ENCODE measurements at places on chromosomes 3 and 15.

- no peaks in the 10 kb centered on the region for H3K4me1 ChIP-seq
- no peaks in the 10 kb centered on the region for H3K36me3 ChIP-seq
- H3K27ac ChIP-seq, result no peak overlapping the region
- no peak overlapping the region for H3K4me3 ChIP-seq
These were observed 110.6 kb downstream of the ABI3BP start for GRCh38 chr3:100882571-100882984.

DNA sequence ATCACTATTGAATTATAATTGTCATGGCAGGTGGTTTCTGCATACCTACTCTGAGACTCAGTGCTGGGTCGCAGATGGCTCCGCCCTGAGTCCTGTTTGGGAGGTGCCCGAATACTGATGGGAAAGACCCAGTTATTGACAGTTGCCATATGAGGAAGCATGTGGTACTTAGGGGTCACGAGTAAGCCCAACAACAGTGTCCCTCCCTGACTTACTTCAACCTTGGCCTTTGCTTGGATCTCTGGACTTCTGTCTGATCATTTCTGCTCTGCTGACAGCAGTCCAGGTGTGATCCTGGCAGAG, 16.8 kb downstream of the MRAS start:
- no peaks in the 10 kb centered on the region for H3K4me1 ChIP-seq
- H3K36me3 ChIP-seq, result no peaks in the 10 kb centered on the region
- H3K27me3 ChIP-seq, result peaks cover 1% of the 10 kb centered on the region
- no peak overlapping the region for H3K27ac ChIP-seq

- peaks cover 12% of the 10 kb centered on the region for H3K27me3 ChIP-seq
- no peak for DNase-seq
- H3K36me3 ChIP-seq, result no peaks in the 10 kb centered on the region
- H3K4me1 ChIP-seq, result peaks cover 4% of the 10 kb centered on the region
These were observed 255.9 kb downstream of the XXYLT1 start for GRCh38 chr3:195015021-195015420.

- H3K4me1 ChIP-seq, result no peaks in the 10 kb centered on the region
- no peak overlapping the region for H3K27ac ChIP-seq
- no peak for DNase-seq
- no peaks in the 10 kb centered on the region for H3K27me3 ChIP-seq
- no peaks in the 10 kb centered on the region for H3K36me3 ChIP-seq
- H3K4me3 ChIP-seq, result no peak overlapping the region
These were observed 151.4 kb downstream of the CACNA2D3 start for GRCh38 chr3:54273791-54274190.

- H3K36me3 ChIP-seq, result peaks cover 16% of the 10 kb centered on the region
- H3K27ac ChIP-seq, result peak overlapping the region; percentile 18
- H3K27me3 ChIP-seq, result peaks cover 74% of the 10 kb centered on the region
- no peak overlapping the region for H3K4me3 ChIP-seq
- no peak for DNase-seq
- peaks cover 54% of the 10 kb centered on the region for H3K4me1 ChIP-seq
These were observed 19.3 kb upstream of the LZTFL1 start for GRCh38 chr3:45861043-45861719.

DNA sequence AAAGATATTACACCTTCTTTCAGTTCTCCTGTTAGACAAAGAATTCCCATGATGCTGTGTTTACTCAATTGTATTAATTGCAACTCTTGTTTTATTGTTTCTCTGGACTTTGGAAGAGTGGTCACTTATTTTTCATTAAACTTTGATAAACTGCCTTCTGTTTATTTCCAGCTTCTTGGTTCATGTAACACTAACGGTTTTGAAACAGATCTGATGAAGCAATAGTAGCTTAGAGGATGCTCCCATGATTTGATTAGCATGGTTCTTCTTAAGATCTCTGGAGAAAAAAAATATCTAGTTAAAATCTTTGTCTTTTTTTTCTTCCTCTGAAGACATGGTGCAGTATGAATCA, 90.1 kb downstream of the FNDC3B start:
- H3K27me3 ChIP-seq, result no peaks in the 10 kb centered on the region
- DNase-seq, result no peak
- peaks cover 63% of the 10 kb centered on the region for H3K4me1 ChIP-seq
- H3K27ac ChIP-seq, result peak overlapping the region; percentile 81

GRCh38 chr15:40355976-40356585, 1.9 kb upstream of the DISP2 start:
- peaks cover 11% of the 10 kb centered on the region for H3K4me1 ChIP-seq
- H3K27me3 ChIP-seq, result peaks cover 18% of the 10 kb centered on the region
- H3K27ac ChIP-seq, result no peak overlapping the region
- no peak overlapping the region for H3K4me3 ChIP-seq
- no peak for DNase-seq

- H3K27ac ChIP-seq, result peak overlapping the region; percentile 54
- no peak overlapping the region for H3K4me3 ChIP-seq
- peak; percentile 35 for DNase-seq
- no peaks in the 10 kb centered on the region for H3K27me3 ChIP-seq
- H3K4me1 ChIP-seq, result peaks cover 67% of the 10 kb centered on the region
- peaks cover 8% of the 10 kb centered on the region for H3K36me3 ChIP-seq
These were observed 27.0 kb downstream of the VIPR1 start for GRCh38 chr3:42529468-42529867.

DNA sequence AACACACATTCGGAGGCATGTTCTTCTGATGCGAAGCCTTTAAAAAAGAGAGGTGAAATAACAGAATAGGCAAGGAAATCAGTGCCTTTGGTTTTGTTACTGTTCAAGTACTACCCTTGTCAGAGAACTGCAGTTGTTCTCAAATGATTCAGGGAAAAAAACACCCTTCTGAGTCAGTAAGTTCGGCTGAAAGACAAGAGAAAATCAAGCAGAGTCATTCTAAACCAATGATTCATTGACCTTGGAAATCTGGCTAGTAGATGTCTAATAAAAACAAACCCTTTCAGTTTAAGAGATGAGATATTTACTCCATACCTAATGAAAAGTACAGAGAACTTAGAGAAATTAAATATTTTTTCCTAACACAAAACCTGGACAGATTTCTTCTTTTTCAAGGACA, 72.7 kb upstream of the ABI3BP start:
- H3K27me3 ChIP-seq, result peaks cover 12% of the 10 kb centered on the region
- no peak for DNase-seq
- H3K27ac ChIP-seq, result no peak overlapping the region
- H3K36me3 ChIP-seq, result no peaks in the 10 kb centered on the region
- no peak overlapping the region for H3K4me3 ChIP-seq

- peaks cover 84% of the 10 kb centered on the region for H3K4me1 ChIP-seq
- peak overlapping the region; percentile 99 for H3K27ac ChIP-seq
- H3K27me3 ChIP-seq, result no peaks in the 10 kb centered on the region
- H3K4me3 ChIP-seq, result peak overlapping the region; percentile 60
These were observed 30.0 kb downstream of the CCNL1 start for GRCh38 chr3:157129803-157130466.

GRCh38 chr3:100334488-100335351, at the start of gene NIT2:
Gene NIT2 (plus strand): TSS chr3:100334757. CDS start chr3:100334792, 35 bp downstream.
- no peaks in the 10 kb centered on the region for H3K27me3 ChIP-seq
- H3K36me3 ChIP-seq, result peaks cover 11% of the 10 kb centered on the region

DNA sequence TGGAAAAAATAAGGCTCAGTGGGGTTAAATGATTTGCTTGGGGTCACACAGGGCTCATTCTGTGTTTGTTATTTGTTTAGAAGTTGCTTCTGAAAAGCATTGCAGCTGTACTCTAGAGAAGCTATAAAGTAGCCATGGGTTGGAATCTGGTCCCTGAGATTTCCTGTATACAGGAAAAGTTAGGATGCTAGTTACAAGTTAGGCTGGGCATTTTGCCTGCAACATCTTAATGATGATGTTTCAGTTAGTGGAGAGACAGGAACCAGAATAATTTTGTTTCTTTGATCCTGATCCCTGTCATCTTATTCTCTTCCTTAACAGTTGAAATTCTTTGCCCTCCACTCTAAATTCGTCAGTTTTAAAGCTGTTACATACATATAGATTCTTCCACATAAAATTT, 445.3 kb downstream of the OTOL1 start:
- DNase-seq, result no peak
- no peak overlapping the region for H3K4me3 ChIP-seq
- no peak overlapping the region for H3K27ac ChIP-seq
- no peaks in the 10 kb centered on the region for H3K4me1 ChIP-seq
- H3K36me3 ChIP-seq, result no peaks in the 10 kb centered on the region
- no peaks in the 10 kb centered on the region for H3K27me3 ChIP-seq

GRCh38 chr3:55648591-55649318, 161.6 kb upstream of the WNT5A start:
- H3K4me3 ChIP-seq, result no peak overlapping the region
- H3K4me1 ChIP-seq, result no peaks in the 10 kb centered on the region
- no peaks in the 10 kb centered on the region for H3K36me3 ChIP-seq
- no peaks in the 10 kb centered on the region for H3K27me3 ChIP-seq

DNA sequence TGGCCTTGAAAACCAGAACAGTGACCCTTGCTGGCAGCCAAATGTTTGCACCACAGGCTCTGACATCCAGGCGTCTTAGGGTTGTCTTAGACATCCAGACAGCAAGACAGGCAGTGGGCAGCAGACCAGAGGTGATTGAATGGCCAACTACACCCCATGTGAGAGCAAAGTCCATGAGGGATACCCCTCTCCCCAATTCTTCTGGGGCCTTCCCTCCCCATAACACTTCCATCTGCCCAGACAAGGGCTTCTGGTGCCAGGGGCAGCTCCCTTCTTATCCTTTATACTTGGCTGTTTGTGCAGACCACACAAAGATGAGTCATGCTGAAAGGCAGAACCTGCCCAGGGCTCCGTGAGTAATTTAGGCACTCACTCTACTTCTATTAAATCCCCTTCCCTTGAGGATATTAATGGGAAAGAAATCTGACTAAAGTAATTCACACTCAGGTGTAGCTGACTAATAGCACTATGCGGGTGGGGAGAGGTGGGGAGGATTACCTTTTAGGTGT, 257.9 kb downstream of the UACA start:
- H3K36me3 ChIP-seq, result peaks cover 18% of the 10 kb centered on the region
- no peak overlapping the region for H3K4me3 ChIP-seq
- peak; percentile 37 for DNase-seq
- peaks cover 72% of the 10 kb centered on the region for H3K4me1 ChIP-seq
- peak overlapping the region; percentile 8 for H3K27ac ChIP-seq
- peaks cover 39% of the 10 kb centered on the region for H3K27me3 ChIP-seq

DNA sequence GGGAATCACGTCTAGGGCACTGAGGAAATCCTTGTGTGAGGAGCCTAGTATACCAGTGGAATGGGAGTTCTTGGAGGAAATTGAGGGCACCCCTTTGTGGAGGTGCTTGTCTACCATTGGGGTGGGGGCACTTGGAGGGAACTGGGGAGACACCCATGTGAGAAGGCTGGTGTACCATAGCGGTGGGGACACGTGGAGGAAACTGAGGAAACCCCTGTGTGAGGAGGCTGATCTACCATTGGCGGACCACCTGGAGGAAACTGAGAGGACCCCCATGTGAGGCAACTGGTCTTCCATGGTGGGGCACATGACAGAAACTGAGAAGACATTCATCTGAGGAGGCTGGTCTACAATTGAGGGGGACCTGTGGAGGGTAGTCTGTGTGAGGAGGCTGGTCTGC, 164.5 kb downstream of the FBLN2 start:
- no peak overlapping the region for H3K4me3 ChIP-seq
- H3K36me3 ChIP-seq, result no peaks in the 10 kb centered on the region
- H3K4me1 ChIP-seq, result no peaks in the 10 kb centered on the region
- H3K27me3 ChIP-seq, result no peaks in the 10 kb centered on the region
- no peak overlapping the region for H3K27ac ChIP-seq

GRCh38 chr15:76057332-76058000, 2.3 kb upstream of the TMEM266 start:
- H3K4me3 ChIP-seq, result no peak overlapping the region
- H3K36me3 ChIP-seq, result no peaks in the 10 kb centered on the region
- peak; percentile 42 for DNase-seq
- H3K27me3 ChIP-seq, result peaks cover 68% of the 10 kb centered on the region
- no peak overlapping the region for H3K27ac ChIP-seq

GRCh38 chr15:37891766-37892368, 42.6 kb upstream of the TMCO5A start:
- no peak overlapping the region for H3K4me3 ChIP-seq
- peaks cover 2% of the 10 kb centered on the region for H3K27me3 ChIP-seq
- H3K27ac ChIP-seq, result no peak overlapping the region
- DNase-seq, result no peak

GRCh38 chr3:132569153-132569552, 27.9 kb upstream of the ACKR4 start:
- H3K4me3 ChIP-seq, result no peak overlapping the region
- peaks cover 25% of the 10 kb centered on the region for H3K36me3 ChIP-seq
- H3K27me3 ChIP-seq, result no peaks in the 10 kb centered on the region
- no peak for DNase-seq

GRCh38 chr3:165820671-165821123, 16.5 kb downstream of the BCHE start:
- H3K4me3 ChIP-seq, result no peak overlapping the region
- no peak overlapping the region for H3K27ac ChIP-seq
- no peaks in the 10 kb centered on the region for H3K36me3 ChIP-seq
- H3K27me3 ChIP-seq, result no peaks in the 10 kb centered on the region

GRCh38 chr3:30664884-30665283, 58.5 kb downstream of the TGFBR2 start:
- no peaks in the 10 kb centered on the region for H3K27me3 ChIP-seq
- peaks cover 67% of the 10 kb centered on the region for H3K36me3 ChIP-seq
- H3K27ac ChIP-seq, result peak overlapping the region; percentile 77
- H3K4me3 ChIP-seq, result peak overlapping the region; percentile 2

- no peak overlapping the region for H3K4me3 ChIP-seq
- no peaks in the 10 kb centered on the region for H3K27me3 ChIP-seq
- DNase-seq, result peak; percentile 35
- peaks cover 77% of the 10 kb centered on the region for H3K4me1 ChIP-seq
- peak overlapping the region; percentile 58 for H3K27ac ChIP-seq
These were observed 6.3 kb downstream of the PXYLP1 start for GRCh38 chr3:141237701-141238521.

GRCh38 chr15:92803852-92804609, 96.1 kb upstream of the CHD2 start:
- no peaks in the 10 kb centered on the region for H3K27me3 ChIP-seq
- H3K36me3 ChIP-seq, result peaks cover 8% of the 10 kb centered on the region
- DNase-seq, result peak; percentile 53
- peak overlapping the region; percentile 71 for H3K27ac ChIP-seq

DNA sequence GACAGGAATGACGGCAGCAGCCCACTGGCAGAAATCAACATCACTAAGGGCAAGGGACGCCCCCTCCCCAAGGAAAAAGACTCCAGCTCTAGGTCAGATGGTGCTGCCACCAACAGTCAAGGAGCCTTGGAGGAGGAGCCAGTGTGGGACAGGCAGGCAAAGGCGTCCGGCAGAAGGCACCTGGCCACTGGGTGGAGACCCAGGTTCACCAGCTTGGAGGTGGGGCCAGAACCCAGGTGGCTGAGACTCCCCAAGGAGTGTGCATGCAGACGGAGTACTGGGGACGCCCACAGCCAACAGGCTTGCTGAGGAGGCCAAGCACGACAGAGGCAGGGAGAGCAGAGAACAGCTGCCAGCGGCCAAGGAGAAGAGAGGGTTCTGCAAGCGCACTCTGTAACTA, 35.2 kb downstream of the PTPN23 start:
- DNase-seq, result no peak
- no peaks in the 10 kb centered on the region for H3K27me3 ChIP-seq
- H3K27ac ChIP-seq, result no peak overlapping the region
- H3K36me3 ChIP-seq, result peaks cover 30% of the 10 kb centered on the region
- H3K4me3 ChIP-seq, result no peak overlapping the region

GRCh38 chr15:44501768-44502366, 35.1 kb upstream of the EIF3J start:
- no peak overlapping the region for H3K4me3 ChIP-seq
- H3K4me1 ChIP-seq, result peaks cover 20% of the 10 kb centered on the region
- peaks cover 21% of the 10 kb centered on the region for H3K36me3 ChIP-seq
- DNase-seq, result no peak
- no peaks in the 10 kb centered on the region for H3K27me3 ChIP-seq

- DNase-seq, result no peak
- no peaks in the 10 kb centered on the region for H3K27me3 ChIP-seq
- no peaks in the 10 kb centered on the region for H3K36me3 ChIP-seq
These were observed 36.2 kb downstream of the ZNF589 start for GRCh38 chr3:48276911-48277641.
